ENCODE measurements at places on chromosomes 5 and 9. TPM values are rescaled to one million over a fixed set of nuclear protein-coding genes. Genes with fewer than 3 reads are reported as not detected.

- DNase-seq: no peak
Observed at GRCh38 chr9:84671586-84672521, 2.3 kb downstream of the NTRK2 start.

GRCh38 chr9:135277219-135278201 lies 190.0 kb downstream of the OLFM1 start:
- no peak for DNase-seq

DNA sequence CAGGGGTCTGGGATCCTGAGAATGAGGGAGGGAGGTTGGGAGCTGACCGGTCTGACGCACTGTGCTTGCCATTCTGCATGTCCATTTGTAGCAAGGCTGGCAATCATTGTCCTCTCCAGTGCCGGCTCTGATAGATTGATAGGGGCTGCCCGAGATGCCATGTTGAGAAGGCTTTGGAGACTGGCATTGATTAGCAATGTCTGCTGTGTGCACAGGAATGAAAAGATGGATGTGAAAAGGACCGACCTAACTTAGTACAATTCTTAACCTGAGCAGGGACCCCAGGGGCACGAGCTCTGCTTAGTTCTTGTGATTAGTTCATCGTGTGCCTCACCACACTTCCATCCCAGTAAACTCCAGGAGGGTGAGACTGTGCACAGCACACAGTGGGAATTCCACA lies 17.0 kb downstream of the NEK6 start:
- DNase-seq: no peak

GRCh38 chr5:141680751-141681201 lies 1.3 kb downstream of the ARAP3 start:
- DNase-seq: no peak

- DNase-seq: no peak
Observed at GRCh38 chr5:142808878-142809598, 38.9 kb downstream of the ARHGAP26 start.

- peak; percentile 31 for DNase-seq
Observed at GRCh38 chr9:35385042-35385441, 104.9 kb upstream of the RUSC2 start.

SPARC gene
- total RNA-seq: 1,884 TPM

CFAP90 gene
- total RNA-seq: 12.2 TPM

IL31RA gene
- total RNA-seq: 3.1 TPM
